AG09309 (cell line): ENCODE measurements at places on chromosomes 7 and 10.

GRCh38 chr7:12712236-12712635 lies 24.8 kb downstream of the ARL4A start:
- DNase-seq, result no peak

GRCh38 chr10:52742731-52743130 lies 29.9 kb downstream of the MBL2 start:
- DNase-seq, result no peak

DNA sequence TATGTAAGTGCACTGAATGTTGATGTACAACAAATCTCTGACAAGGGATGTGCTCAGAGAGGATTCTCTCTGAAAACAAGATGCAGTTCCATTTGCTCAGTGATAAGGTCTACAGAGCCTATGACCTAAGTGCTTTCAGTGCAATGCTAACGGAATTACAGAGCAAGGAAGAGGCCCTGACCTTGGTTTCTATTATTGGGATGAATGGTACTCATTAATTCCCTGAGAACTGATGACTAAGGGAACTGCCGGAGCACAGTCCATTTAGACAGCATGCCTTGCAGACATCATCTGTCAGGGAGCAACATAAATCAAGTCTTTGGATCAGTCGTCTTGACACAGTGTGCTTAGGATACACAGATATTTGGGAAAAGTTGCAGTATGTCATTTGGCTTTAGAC lies 340.8 kb downstream of the PHTF2 start:
- DNase-seq, result peak; percentile 55

DNA sequence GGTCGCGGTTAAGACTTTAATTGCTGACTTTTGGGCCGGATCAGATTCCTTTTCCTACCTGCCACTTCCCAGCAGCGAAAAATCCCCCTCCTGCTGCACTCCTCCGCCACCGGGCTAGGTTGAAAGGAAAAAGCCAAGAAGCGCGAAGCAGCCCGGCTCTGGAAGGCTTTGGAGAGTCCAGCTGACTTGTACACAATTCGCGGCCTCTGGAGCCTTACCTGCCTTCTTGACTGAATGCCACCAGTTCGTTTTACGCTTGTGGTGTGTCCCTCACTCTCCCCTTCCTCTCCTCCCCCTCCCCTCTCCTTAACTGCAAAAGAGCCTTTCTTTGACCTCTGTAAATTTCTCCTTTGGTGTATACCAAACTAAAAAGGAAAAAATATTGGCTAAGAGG lies 2.7 kb upstream of the FEZF1 start:
- no peak for DNase-seq

- no peak for DNase-seq
Measured at GRCh38 chr10:100766693-100767421, 21.5 kb downstream of the PAX2 start.

DNA sequence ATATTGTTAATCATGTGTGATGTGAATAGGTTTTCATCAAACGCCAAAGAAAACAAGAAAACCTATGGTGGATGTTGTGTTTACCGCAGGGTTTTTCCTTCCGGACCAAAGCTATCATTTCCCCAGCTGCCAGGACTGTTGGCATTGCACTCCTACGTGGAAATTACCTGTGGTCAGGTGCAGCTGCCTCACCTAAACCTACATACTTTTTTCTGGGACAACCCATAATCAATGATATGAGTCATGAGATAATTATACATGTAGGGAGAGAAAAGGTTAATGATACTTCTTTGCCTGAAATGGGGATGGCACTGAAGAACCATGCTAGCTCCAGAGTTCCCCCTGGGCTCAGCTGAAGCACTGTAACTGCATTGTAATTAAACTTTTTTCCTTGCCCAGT lies 223.6 kb upstream of the SEMA3E start:
- no peak for DNase-seq

DNA sequence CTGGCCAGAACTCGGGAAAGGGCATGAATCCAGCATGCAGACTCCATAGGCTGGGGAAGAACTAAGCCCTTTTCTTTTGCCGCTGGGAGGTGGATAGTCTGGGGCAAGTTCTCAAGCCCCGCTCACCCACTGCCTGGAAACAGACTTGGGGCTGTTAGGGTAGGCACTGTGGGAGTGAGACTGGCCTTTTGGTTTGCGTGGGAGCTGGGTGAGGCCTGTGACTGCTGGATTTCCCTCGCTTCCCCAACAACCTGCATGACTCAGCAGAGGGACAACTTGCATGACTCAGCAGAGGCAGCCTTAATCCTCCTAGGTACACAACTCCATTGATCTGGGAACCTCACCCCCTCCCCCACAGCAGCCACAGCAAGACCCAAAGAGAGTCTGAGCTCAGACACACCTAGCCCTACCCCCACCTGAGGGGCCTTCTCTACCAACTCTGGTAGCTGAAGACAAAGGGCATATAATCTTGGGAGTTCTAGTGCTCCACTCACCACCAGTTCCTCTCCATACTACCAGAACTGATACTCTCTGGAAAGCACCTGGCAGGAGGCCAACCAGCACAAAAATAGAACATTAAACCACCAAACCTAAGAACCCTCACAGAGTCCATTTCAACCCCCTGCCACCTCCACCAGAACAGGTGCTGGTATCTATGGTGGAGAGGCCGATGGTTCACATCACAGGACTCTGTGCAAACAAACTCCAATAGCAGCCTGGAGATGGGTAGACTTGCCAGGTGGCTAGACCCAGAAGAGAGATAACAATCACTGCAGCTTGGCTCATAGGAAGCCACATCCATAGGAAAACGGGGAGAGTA lies 81.4 kb upstream of the LAMB4 start:
- no peak for DNase-seq

DNA sequence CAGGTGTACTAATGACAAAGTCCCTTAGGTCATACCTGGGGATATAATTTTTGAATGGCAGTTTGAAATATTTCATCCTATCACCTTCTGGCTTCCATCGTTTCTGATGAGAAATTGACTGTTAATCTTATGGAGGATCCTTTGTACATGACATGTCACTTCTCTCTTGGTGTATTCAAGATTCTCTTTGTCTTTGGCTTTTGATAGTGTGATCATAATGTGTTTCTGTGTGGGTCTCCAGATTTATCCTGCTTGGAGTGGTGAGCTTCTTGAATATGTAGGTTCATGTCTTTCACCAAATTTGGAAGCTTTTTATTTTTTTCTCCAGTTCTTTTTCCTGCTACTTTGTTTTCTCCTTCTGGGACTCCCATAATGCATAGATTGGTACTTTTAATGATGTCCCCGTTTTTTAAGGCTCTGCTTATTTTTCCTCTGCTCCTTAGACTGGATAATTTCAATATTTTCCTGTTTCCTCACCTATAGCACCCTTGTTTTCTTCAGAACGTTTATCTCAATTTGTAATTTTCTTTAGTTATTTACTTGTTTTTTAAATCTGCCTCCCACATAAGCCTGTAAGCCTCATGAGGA lies 4.4 kb downstream of the RBM33 start:
- DNase-seq, result no peak

- no peak for DNase-seq
Measured at GRCh38 chr7:31036924-31037323, 15.2 kb upstream of the ADCYAP1R1 start.

GRCh38 chr10:46553238-46554049 lies 3.0 kb downstream of the GPRIN2 start:
- DNase-seq, result no peak

GRCh38 chr10:17232276-17232960 lies 4.4 kb downstream of the VIM start:
- no peak for DNase-seq

- no peak for DNase-seq
Measured at GRCh38 chr7:159004411-159004810, 140.3 kb downstream of the VIPR2 start.

- no peak for DNase-seq
Measured at GRCh38 chr7:79137942-79138341, 315.5 kb downstream of the MAGI2 start.

GRCh38 chr7:101814991-101815825 lies 2.2 kb upstream of the CUX1 start:
- DNase-seq, result no peak

- DNase-seq, result peak; percentile 49
Measured at GRCh38 chr7:20107582-20107981, 109.6 kb downstream of the MACC1 start.

DNA sequence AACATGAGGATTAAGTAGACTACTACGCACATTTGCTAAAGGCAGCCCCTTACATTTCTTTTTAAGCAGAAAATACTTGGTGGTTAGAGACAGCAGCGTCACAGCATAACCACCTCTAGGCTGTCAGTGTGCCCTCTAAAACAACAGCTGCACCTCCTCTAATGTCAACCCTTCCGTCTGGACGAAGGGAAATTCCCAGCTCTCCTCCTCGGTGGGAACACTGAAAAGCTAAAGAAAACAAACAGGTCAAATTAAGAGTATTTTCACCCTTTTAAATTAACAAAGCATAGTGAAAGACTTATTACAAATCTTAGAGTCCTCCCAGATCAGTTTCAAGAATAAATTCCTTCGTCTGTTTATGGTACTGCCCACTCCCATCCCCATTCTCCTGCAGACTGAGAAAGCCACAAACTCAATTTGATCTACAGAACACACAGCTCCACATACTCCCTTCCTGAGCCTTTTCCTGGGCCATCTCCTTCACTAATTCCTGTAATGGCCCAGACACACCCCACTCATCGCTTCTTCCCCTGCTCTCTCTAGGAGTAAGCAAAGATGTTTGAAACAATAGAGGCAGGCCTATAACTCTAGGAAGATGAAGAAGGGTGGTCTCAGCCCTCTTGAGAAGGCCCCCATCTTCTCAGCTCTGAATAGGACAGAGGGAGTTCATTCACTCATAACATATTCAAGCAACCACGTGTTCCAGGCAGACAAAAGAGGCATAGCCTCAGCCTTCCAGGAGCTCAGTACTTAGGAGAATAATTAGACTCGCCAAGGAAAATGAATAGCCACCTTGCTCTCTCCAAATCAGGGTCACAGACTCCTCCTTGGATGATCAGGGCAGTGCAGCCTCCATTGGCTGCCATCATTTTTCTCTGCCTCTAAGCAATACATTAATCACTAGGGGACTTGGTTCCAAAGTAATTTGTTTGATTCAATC lies 47.5 kb upstream of the HNRNPH3 start:
- DNase-seq, result no peak

DNA sequence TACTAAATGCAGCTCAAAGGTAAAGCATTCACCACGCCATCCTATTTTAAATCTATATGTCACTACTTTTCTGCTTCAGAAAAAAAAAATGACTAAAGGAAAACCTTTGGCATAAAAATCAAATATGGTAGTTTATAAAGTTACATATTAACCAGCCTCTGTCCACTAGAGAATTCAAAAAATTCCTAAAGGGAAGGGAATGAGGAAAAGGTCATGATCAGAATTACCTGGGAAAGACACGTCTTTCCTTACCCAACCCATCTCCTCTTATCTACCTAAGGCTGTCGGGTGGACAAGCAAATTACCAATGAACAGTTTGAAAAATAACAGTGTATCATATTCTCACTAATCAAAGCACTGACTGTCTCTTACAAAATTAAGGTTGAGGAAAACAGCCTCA lies 100.7 kb upstream of the TMEM106B start:
- DNase-seq, result no peak

DNA sequence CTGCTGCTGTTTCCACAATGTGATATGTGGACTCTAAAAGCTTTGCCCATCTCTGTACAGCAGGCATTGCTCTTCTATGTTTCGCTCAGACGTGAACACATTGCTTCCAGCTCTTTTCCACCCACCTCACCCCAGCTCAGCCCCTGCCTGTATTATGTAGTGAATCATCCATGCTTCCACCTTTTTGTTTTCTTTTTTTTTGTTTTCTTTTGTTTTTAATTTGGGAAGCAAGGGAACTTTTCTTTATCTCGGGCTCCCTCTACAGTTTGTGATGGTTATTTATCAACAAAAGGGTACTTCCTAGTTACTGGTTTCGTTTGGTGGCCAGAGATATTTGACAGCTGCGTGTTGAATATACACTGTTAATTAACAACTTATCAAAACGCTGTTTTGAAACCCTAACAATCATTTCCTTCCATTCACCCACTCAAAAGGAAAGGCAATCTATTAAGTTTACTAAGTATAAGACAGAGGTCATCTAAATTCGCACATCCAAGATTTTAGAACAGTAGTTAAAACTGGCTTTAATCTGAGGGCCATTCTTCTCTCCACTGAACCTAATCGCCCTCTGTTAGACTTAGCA lies 127.9 kb upstream of the STK17A start:
- DNase-seq, result no peak
